Activated T-helper 17 cell treated with anti-CD3 and anti-CD28 coated beads, Interleukin-2, amount 50 U/mL, for 72 hours (primary cell): ENCODE measurements at places on chromosomes 1 and 21. TPM values are rescaled to one million over a fixed set of nuclear protein-coding genes. Genes with fewer than 3 reads are reported as not detected.

The C1orf141 gene
- total RNA-seq, result 0.71 TPM

The HES3 gene
- not detected for total RNA-seq

The SYNC gene
- not detected for total RNA-seq

DNA sequence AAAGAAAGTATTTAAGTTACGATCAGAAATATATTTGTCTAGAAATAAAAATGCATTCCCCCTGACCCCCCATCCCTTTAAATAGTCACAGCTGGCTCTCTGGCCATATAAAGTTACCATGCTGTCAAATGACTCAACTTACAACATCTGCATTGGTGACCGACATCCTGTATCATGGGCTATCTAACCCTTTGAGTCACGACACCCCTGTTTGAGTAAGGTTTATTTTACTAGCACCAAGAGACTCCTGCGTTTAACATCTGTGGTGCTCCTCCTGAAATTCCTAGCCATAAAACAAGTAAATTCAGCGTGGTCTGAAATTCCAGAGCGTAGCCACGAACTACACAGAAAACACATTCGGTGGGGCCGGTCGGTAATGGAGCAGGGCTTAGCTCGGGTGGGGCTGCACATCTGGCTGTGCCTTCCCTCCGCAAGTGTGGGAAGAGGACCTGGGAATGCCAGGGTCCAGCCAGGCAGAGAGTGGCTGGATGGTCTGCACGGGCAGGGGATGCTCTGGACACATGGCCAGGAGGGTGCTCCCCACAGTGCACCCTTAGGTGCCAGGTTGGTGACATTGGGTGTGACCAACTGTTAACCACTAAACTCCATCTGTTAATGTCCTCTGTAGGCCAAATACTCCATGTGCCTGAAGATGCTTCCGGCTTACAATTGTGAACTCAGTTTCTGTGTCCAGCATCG lies 53.0 kb upstream of the CLDN14 start:
- ATAC-seq, result no peak

GRCh38 chr21:34336756-34337391 lies 26.9 kb upstream of the KCNE2 start:
- no peak for ATAC-seq
